ENCODE measurements at places on chromosomes 5 and 9. TPM values are rescaled to one million over a fixed set of nuclear protein-coding genes. Genes with fewer than 3 reads are reported as not detected.

TJP2 gene
- 123 TPM for total RNA-seq

TPPP gene
- 34.8 TPM for total RNA-seq

TTLL11 gene
- total RNA-seq: 5.8 TPM

LCN12 gene
- total RNA-seq: 3.6 TPM

SELENOP gene
- 297 TPM for total RNA-seq

S1PR3 gene
- total RNA-seq: 19.8 TPM

PPIC gene
- total RNA-seq: 52.2 TPM

USP20 gene
- 11.6 TPM for total RNA-seq

DMRT3 gene
- not detected for total RNA-seq

DENND4C gene
- total RNA-seq: 22.8 TPM

ARHGAP26 gene
- total RNA-seq: 34.9 TPM

FGD3 gene
- total RNA-seq: 3.2 TPM

RORB gene
- total RNA-seq: 7.0 TPM

ENTR1 gene
- total RNA-seq: 23.3 TPM

INSL6 gene
- not detected for total RNA-seq

HRCT1 gene
- 9.0 TPM for total RNA-seq

SPATA31C1 gene
- total RNA-seq: not detected

SOHLH1 gene
- not detected for total RNA-seq

TSTD2 gene
- total RNA-seq: 25.9 TPM

CERCAM gene
- total RNA-seq: 7.0 TPM

IFNA16 gene
- total RNA-seq: not detected

FAM221B gene
- not detected for total RNA-seq

PROB1 gene
- total RNA-seq: 56.5 TPM

NOP16 gene
- 19.0 TPM for total RNA-seq

HAVCR2 gene
- 2.8 TPM for total RNA-seq

IFNB1 gene
- total RNA-seq: not detected

AGTPBP1 gene
- total RNA-seq: 64.4 TPM

BARHL1 gene
- not detected for total RNA-seq

DNAH5 gene
- total RNA-seq: 0.07 TPM

PCSK1 gene
- total RNA-seq: 0.17 TPM

SEMA6A gene
- total RNA-seq: 6.4 TPM

LCNL1 gene
- total RNA-seq: 18.3 TPM

CPLANE1 gene
- total RNA-seq: 10.3 TPM

SPIN1 gene
- total RNA-seq: 56.6 TPM

PCDHGA4 gene
- 8.4 TPM for total RNA-seq

TAS2R1 gene
- not detected for total RNA-seq

SH3PXD2B gene
- 5.0 TPM for total RNA-seq

Data from left ventricle myocardium superior (tissue), 1 donor.